ENCODE measurements at places on chromosomes 2 and 18. TPM values are rescaled to one million over a fixed set of nuclear protein-coding genes. Genes with fewer than 3 reads are reported as not detected.
A peak's percentile ranks its signal among the peaks of the same experiment; 100 is the strongest.

The GPR75 gene
- 2.6 TPM for total RNA-seq

GRCh38 chr2:206708286-206708685, 9.9 kb downstream of the DYTN start:
- DNase-seq = no peak

GRCh38 chr18:57791911-57792310, 11.2 kb downstream of the ATP8B1 start:
- DNase-seq = no peak

DNA sequence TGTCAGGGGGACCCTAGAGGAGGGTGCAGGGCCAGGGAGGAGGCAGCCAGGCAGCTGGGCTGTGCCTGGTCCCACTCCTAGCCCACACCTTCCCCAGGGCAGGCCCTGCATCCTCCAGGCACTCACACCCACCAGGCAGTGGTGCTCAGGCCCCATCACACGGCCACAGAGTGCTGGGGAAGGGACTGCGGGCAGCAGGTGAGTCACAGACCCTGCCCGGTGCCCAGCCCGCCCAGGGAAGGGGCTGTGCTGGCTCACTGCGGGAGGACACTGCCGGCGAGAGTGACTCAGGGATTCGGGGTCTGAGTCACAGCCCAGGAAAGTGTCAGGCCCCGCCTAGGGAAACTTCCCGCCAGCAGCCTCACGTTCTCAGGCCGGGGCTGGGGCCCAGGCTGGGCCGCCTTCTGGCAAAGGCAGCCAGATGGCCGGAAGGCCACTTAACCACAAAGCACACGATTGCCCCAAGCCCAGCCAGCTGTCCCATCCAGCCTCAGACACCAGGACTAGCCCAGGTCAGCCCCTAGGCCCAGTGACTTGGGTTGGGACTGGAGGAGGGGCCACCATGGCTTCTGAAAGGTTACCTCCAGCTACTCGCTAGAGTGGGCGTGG, 42.2 kb downstream of the BIN1 start:
- DNase-seq = peak; percentile 97

DNA sequence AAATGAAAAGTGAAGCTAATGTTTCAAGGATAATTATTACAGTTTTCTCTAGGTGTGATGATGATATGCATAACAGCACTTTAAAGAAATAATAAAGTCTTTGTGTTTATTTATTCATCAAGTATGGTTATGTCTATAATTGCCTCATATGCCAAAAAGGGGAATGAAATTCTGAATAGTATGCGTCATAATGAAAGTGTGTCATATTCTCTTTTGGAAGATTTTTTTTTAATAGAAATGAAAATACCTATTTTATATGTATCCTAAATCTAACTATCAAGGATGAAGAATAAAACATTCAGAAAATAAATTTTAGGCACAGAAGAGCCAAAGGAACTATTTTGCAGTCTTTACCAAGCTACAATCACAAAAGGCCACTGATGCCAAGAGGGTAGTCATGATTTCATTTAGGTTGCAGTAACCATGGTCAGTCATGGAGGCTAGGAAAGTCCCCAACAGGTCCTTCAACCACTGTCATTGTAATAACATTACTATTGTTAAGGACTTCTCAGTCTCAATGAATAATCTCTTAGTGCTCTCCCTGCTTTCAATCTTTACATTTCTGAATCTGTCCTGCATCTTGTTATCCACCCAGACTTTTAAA, 712.5 kb downstream of the DCDC2C start:
- DNase-seq = no peak

DNA sequence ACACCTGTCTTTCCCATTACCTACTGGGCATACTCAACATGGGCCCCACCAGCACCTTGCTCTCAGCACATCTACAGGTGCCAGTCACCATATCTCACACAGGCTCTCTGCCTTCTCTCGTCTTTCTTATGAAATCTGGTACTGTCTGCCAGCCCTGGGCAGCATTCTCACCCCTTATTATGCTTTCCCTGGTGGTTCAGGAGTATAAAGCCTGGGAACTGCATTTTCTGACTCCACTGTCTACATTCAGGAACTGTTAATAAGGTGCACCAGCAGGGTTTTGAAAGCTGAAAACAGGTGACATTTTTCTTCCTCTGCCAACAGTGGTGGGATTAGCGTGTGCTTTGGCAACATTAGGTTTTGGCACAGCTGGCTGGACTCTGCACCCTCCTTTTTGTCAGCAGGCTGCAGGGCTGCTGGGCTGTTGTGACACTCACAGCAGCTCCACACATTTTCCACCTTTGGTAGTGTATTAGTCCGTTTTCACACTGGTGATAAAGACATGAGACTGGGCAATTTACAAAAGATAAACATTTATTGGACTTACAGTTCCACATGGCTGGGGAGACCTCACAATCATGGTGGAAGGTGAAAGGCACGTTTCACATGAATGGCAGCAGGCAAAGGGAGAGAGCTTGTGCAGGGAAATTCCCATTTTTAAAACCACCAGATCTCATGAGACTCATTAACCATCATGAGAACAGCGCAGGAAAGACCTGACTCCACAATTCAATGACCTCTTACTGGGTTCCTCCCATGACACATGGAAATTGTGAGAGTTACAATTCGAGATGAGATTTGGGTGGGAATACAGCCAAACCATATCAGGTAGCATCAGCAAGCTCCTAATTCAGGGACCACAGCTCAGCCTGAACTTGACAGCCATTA, 343.1 kb upstream of the LYPD1 start:
- DNase-seq = no peak

- DNase-seq = no peak
Observed at GRCh38 chr2:68857202-68857845, 13.9 kb downstream of the BMP10 start.

DNA sequence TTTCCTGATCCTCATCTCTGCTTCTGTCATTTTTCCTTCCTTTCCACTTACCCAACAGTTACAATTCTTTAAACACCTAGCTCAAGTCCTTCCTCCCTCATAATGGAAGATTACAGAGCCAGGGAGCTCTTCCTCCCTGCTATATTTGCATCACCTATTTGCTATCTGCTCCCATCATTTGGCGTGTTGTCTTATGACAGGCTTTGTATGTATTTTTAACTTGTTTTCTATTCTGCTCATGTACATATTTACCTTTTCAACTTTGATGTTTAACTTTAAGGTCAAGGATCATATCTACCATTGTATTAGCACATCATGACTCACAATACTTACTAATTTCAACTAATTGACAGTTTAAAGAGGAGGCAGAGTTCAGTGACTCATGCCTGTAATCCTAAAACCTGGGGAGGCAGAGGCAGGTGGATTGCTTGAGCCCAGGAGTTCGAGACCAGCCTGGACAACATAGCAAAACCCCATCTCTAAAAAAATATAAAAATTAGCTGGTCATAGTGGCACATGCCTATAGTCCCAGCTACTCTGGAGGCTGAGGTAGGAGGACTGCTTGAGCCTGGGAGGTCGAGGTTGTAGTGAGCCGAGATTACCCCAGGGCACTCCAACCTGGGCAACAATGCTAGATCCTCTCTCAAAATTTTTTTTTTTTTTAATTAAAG, 308.0 kb upstream of the STON1 start:
- DNase-seq = no peak

GRCh38 chr18:36561046-36561445, 263.5 kb downstream of the FHOD3 start:
- no peak for DNase-seq

DNA sequence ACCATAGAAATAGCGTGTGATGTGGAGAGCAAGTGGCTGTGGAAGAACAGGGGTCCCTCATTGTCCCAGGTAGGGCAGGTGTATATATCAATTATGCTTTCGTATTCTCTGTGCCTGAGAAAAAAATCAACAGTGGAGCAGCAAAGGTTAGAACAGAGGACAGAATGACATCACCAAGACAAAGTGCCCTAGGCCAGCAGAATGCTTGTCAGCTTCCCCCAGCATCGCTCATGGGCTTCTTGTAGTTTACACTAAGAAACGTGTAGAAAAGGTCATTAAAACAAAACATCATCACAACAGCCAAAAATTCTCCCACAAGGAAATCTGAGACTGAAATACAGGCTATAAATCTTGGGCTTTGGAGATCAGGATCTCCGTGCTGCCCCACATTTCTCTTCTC, 288.0 kb downstream of the TDRD15 start:
- DNase-seq = peak; percentile 35
